NCI-H510A (cell line): ENCODE measurements at places on chromosomes 13 and 19.

GRCh38 chr13:58882516-58882915 is 1251.0 kb downstream of the PCDH17 start:
- no peak for DNase-seq

DNA sequence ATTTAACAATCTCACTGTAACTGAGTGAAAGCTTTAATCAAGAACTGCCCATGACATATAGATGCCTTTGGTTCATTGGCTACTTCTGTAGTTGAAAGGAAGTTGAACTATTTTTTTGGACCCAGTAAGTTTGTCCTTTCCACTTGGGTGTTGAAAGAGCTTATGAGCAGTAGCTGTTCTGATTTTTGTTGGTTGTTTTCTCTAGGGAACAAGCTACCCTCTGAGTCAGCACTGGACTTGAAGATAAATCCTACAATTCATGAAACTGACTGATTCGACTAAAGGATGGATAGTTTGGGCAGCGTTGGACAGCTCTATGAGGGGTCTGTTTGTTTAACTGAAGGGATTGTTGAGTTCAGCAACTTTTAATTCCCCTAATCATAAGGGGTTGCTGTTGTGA is 101.0 kb downstream of the PAN3 start:
- no peak for DNase-seq

GRCh38 chr13:32173881-32174280 is 141.3 kb downstream of the ZAR1L start:
- DNase-seq, result no peak

GRCh38 chr13:75186379-75186778 is 295.6 kb downstream of the TBC1D4 start:
- DNase-seq, result no peak

DNA sequence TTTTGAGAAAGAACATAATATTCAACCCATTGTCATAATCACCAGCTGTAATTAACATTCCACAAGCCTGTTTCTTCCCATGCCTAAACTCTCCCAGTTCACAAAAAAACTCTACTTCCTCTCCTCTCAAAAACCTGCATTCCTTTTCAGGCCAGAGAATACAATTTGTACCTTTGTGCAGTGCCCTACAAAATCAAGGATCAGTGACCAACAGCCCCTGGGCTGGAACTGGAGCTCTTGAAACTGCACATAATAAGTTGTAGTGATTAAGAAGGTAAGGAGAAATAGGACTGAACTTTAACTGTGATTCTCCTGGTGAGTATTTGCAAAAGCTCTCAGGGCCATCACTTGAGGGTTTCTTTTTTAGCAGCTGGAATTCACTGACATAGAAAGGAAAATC is 472.7 kb downstream of the RFC3 start:
- DNase-seq, result no peak

DNA sequence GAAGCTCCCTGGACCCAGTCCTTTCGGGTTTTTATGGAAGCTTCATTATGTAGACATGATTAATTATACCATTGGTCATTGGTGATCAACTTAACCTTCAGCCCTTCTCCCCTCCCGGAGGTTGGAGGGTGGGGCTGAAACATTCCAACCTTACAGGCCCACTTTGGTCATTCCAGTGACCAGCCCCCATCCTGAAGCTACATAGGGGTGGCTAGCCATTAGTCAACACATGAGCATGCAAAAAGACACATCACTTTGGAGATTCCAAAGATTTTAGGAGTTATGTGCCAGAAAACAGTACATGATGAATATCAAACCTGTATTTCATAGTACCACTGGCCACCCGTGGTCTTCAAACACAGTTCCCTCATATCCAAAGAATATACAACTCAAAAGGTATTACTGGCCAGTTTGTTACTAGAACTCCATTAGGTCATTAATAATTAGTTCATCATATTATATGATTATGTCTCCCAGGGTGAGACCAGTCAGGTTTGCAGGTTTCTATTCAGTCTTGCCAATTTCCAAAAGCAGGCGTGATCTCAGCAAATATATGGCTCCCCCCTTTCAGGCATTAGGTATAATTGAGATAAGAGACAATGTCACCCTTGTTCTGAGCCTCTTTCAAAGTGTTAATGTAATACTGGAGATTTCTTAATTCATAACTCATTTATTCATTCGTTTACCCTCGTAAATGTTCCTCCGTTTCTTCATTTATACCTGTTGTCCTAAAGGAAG is 11.1 kb downstream of the PPP5C start:
- DNase-seq, result no peak

- DNase-seq, result no peak
Observed at GRCh38 chr13:71663431-71663830, 203.6 kb downstream of the DACH1 start.

GRCh38 chr13:113052971-113053370 is 52.6 kb upstream of the F7 start:
- no peak for DNase-seq

DNA sequence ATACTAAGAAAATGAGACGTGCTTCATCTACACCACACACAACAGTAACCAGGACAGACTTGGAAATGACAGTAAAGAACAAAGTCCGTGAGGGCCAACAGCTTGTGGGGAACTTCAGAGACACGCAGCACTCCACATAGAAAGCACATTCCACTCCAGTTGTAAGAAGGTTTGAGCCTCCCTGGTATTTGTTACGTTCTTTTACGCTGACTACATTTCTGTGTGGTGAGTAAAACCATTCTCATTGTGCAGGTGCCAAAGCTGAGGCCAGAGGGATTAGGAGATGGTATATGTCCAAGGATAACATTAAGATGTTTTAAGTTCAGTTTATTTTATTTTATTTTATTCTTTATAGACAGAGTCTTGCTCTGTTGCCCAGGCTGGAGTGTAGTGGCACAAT is 1189.9 kb downstream of the UQCRFS1 start:
- DNase-seq, result no peak
